ENCODE measurements at places on chromosomes 13 and 19.
A peak's percentile ranks its signal among the peaks of the same experiment; 100 is the strongest.

DNA sequence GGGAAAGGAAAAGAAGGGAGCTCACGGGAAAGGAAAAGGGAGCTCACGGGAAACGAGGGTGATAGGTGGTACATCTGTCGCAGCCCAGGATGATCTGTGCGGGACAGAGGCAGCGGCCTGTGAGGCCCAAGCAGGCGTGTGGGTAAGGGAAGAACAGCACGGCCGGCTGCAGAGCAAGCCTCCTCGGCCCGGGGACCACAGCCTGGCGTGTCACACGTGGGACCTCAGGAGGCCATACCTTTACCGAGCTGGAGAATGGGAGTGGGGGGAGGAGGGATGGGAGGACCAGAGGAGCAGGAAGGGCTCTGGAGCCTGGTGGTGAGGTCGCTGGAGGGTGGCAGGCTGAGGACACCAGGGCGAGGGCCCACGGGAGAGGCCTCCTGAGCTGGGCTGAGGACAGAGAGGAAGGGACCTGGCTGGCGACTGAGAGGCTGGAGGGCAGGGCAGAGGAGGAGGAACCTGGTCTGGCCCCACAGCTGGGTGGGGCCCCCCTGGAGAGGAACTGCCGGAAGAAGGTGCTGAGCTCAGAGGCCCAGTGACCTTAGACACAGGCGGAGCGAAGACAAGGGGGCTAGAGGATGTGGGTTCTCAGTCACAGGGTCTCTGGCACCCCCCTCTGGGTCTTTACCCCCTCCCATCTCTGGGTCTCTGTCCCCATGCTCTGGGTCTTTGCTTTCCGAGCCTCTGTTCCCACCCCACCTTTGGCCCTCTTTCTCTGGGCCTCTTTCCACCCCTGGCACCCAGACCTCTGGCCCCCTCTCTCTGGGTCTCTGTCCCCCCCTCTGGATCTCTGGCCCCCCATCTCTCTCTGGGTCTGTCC is 2.9 kb upstream of the FTL start:
- DNase-seq: peak; percentile 85

- DNase-seq: no peak
Measured at GRCh38 chr13:25109341-25109740, 13.4 kb downstream of the PABPC3 start.

DNA sequence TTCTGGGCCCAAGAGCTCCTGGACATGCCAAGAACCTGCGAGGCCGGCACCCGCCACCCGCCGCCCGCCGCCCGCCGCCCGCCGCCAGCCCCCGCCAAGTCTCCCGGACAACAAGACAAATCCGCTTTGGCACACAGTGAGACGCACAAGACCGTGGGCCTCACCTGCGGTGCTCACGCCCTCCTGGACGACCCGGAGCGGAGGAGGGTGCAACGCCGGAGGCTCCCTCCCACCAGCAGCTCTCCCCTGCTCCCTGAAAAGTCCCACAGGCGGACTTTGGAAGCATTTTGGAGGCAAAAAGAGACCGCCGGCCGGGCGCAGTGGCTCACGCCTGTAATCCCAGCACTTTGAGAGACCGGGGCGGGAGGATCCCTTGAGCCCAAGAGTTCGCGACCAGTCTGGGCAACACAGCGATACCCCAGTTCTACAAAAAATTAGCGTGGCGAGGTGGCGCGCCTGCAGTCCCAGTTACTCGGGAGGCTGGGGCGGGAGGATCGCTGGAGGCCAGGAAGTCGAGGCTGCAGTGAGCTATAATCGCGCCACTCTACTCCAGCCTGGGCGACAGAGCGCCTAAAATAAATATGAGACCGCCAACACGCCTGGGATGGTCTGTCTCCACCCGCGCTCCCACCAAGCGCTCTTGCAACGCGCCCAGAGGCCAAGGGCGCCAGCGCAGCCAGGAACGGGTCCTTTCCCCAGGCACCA is 783 bp downstream of the RHPN2 start:
- DNase-seq: peak; percentile 27

DNA sequence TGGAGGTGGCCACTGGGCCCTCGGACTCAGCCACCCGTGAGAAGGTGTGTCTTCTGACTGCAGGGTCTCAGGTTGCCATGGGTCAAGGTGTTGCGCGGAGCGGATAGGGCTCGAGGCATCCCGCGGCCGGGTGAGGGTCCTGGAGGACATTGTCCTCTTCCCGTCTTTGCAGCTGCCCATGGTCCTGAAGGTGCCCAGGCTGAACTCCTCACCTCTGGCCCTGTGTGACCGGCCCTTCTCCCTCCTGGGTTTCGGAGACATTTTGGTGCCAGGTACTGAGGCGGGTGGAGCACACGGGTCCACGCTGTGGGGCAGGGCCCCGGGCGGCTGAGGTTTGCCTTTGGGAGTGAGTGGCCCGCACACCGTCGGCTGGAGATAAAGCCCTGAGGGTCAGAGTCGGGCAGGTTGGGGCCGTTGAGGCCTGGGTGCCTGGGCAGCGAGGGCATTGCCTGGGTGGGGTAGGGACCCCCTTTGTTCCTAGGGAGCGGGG is 15.6 kb upstream of the TMPRSS9 start:
- no peak for DNase-seq

DNA sequence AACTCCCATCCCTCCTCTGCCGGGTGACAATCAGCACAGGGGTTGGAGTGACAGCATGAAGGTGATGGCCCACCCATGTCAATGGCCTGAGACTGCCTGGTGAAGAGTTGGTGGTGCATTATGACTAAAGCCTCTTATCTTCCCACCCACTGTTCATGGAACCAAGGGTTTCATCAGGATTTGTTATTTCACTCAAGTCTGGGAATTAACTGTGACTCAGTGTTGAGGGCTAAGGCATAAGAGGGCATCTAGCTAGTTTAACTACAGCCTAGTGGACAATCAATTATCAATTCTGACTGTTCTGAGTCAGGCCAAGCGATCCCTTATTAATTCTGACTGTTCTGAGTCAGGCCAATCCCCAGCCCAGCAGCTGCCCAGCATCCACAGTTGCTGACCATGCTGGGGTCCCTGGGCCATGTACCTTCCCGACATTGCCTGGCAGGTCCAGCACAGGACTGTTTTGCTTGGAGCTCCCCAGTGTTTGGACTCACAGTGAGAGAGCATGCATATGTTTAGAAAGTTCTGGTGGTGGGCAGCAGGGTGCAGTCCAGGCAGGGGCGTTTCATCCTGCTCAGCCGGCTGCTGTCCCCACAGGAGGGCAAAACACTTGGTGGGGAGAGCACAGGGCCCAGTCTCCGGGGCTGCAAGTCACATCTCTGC is 65.5 kb downstream of the RASL11A start:
- no peak for DNase-seq

DNA sequence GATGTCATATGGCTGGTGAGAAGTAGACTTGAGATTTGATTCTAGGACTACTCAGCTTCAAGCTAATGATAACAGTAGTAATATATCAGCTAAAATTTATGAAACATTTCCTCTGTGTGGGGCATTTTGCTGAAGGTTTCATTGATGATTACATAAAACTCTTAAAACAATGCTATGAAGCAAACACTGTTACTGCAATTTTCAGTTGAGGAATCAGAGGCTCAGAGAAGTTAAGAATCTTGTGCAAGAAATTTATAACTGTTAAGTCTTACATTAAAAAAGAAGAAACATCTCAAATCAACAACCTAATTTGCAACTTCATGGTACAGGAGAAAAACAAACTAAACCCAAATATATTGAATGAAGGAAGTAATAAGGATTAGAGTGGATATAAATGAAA is 10.3 kb downstream of the CEACAM8 start:
- no peak for DNase-seq

GRCh38 chr13:110562036-110562597 is 595 bp upstream of the RAB20 start:
- peak; percentile 64 for DNase-seq

DNA sequence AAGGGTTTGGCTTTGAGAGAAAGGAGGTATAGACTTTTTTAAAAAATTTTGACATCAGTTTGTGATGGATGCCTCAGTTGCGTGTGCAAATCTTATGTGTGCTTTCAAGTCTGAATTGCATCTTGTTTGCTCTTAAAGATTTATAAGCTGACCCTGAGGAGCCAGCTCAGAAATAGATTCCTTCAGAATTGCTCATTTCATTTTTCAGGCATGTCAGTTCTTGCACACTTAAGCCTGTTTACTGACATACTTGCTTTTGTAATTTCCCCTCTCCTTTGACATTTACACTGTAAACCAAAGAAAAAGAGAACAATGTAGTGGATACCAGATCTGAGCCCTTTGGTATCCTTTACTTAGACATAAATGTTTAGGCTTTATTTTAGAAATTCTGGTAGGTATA is 87.6 kb downstream of the RNF17 start:
- no peak for DNase-seq

Measured in SW480 (cell line).